ENCODE measurements at places on chromosomes 6 and 20.
A peak's percentile ranks its signal among the peaks of the same experiment; 100 is the strongest.

GRCh38 chr20:60298647-60299046 is 340.4 kb downstream of the CDH26 start:
- peaks cover 7% of the 10 kb centered on the region for H3K4me1 ChIP-seq
- DNase-seq, result no peak
- no peak overlapping the region for H3K27ac ChIP-seq
- no peaks in the 10 kb centered on the region for H3K36me3 ChIP-seq
- H3K4me3 ChIP-seq, result no peak overlapping the region
- H3K27me3 ChIP-seq, result no peaks in the 10 kb centered on the region

GRCh38 chr20:43558412-43559146 is at the start of gene SGK2:
TSS of gene SGK2 (plus strand) at chr20:43559027. CDS start at chr20:43566496, 7,469 bp downstream.
- no peaks in the 10 kb centered on the region for H3K27me3 ChIP-seq
- no peak within 1 kb of the TSS for H3K4me3 ChIP-seq
- no peak within 1 kb of the TSS for H3K27ac ChIP-seq
- H3K4me1 ChIP-seq, result no peaks in the 10 kb centered on the region

GRCh38 chr6:107021446-107022185 is 6.4 kb upstream of the MTRES1 start:
- H3K36me3 ChIP-seq, result no peaks in the 10 kb centered on the region
- H3K27ac ChIP-seq, result no peak overlapping the region
- H3K4me3 ChIP-seq, result no peak overlapping the region
- H3K4me1 ChIP-seq, result no peaks in the 10 kb centered on the region
- no peaks in the 10 kb centered on the region for H3K27me3 ChIP-seq
- no peak for DNase-seq

- DNase-seq, result no peak
- H3K36me3 ChIP-seq, result no peaks in the 10 kb centered on the region
- H3K27me3 ChIP-seq, result peaks cover 4% of the 10 kb centered on the region
Observed at GRCh38 chr6:136333824-136334464, 44.3 kb upstream of the BCLAF1 start.

DNA sequence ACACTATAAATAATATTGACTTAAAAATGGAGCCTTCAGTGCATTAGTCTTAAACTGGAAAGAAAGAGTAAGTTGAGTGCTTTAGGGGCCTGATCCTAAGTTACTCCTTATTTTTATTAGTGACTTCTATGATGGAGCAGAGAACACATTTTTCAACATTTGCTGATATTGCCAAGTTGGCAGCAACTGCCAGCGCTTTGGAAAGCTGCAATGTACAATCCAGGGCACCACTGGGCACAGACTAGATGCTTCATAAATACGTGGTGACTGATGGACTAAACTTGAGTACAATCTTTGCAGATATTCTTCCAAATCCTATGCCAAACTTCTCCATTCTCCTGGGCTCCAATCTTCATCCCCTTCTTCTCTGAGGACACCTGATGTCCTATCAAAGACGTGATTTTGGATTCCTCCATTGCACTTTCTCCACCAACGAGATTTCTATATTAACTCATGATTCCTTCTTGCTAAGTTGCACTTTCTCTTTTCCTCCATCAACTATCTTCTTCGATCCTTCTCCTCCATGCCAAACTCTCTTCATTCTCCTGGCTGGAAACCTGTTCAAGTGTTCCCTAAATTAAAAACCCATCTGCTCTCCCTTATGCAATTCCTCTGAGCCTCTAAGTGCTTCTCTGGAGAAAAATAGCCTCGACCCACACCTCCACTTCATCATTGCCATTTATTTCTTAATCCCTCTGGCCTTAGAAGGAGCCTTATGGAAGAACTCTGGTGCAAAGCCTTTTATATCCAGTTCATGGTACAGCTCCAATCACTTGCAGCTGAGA is 28.5 kb upstream of the PAK5 start:
- H3K27ac ChIP-seq, result no peak overlapping the region
- no peak overlapping the region for H3K4me3 ChIP-seq

GRCh38 chr6:170456886-170457698 is 96.0 kb downstream of the PSMB1 start:
- peaks cover 7% of the 10 kb centered on the region for H3K27me3 ChIP-seq
- no peaks in the 10 kb centered on the region for H3K36me3 ChIP-seq
- peaks cover 26% of the 10 kb centered on the region for H3K4me1 ChIP-seq
- no peak for DNase-seq
- no peak overlapping the region for H3K27ac ChIP-seq

DNA sequence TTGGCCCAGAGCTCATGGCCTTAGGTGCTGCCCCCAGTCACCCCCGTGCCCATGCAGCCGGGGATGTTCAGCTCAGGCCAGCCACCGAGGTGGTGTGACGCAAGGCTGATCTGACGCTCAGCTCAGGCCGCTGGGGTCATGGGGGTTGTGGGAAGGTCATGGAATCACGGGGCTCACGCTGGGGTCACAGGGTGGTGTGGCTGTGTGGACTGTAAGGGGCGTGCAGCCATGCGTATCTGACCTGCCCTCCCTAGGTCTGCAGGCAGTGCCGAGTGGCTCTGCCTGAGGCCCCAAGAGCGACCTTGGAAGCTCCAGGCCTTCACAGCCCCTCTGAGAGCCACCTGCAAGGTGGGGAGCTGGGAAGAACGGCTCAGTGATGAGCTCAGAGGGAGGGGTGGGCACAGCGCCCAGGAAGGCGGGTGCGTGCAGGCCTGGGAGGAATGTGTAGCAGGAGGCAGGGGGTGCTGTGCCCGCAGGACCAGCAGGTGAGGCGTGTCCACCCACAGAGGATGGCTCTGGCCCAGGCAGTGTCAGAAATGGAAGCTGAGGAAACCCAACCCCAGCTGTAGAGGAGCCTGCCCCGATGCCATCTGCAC is 27.8 kb downstream of the CHRNA4 start:
- no peak overlapping the region for H3K27ac ChIP-seq
- no peaks in the 10 kb centered on the region for H3K4me1 ChIP-seq
- no peak overlapping the region for H3K4me3 ChIP-seq
- DNase-seq, result no peak
- no peaks in the 10 kb centered on the region for H3K36me3 ChIP-seq

- DNase-seq, result no peak
- H3K4me3 ChIP-seq, result no peak overlapping the region
- H3K27ac ChIP-seq, result no peak overlapping the region
Observed at GRCh38 chr6:107917451-107918375, 40.3 kb downstream of the SEC63 start.

- no peaks in the 10 kb centered on the region for H3K36me3 ChIP-seq
- no peaks in the 10 kb centered on the region for H3K4me1 ChIP-seq
- H3K27ac ChIP-seq, result no peak overlapping the region
- no peaks in the 10 kb centered on the region for H3K27me3 ChIP-seq
- no peak overlapping the region for H3K4me3 ChIP-seq
Observed at GRCh38 chr6:64539917-64540316, 904.3 kb downstream of the PHF3 start.

DNA sequence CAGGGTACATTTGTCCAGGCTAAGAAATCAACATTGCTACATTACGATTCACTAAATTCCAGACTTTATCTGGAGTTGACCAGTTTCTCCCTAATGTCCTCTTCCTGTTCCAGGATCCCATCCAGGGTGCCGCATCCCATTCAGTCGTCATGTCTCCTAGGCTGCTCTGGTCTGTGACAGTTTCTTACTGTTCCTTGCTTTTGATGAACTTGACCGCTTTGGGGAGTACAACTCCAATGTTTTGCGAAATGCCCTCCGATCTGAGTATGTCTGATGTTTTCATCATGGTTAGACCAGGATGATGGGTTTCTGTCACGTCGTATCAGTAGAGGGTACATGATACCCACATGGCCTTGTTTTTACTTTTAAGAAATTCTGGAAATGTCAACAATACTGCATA is 62.2 kb downstream of the CTCFL start:
- H3K36me3 ChIP-seq, result no peaks in the 10 kb centered on the region
- H3K4me3 ChIP-seq, result no peak overlapping the region
- DNase-seq, result no peak
- H3K27ac ChIP-seq, result peak overlapping the region; percentile 46
- H3K27me3 ChIP-seq, result no peaks in the 10 kb centered on the region

DNA sequence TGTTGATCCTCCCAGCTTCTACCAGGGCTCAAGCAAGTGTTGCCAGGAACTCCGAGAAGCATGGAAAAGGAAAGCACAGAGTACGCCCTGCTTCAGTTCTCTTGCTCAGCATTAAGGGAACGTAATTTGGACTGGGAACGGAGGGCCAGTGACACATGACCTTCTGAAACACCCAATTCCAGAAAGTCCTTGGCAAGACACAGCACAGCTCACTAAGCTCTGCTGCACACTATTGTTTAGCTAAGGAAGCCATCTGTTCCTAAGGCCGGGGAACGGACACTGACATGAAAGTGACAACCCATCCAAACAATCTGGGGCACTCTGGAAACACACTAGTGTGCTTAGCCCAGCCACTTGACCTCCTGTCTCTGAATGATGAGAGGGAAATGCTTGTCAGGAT is 56.9 kb upstream of the NXT1 start:
- H3K27me3 ChIP-seq, result peaks cover 6% of the 10 kb centered on the region
- no peaks in the 10 kb centered on the region for H3K36me3 ChIP-seq
- peaks cover 2% of the 10 kb centered on the region for H3K4me1 ChIP-seq

GRCh38 chr6:135168766-135169165 is 12.3 kb upstream of the MYB start:
- no peak for DNase-seq
- H3K4me1 ChIP-seq, result peaks cover 3% of the 10 kb centered on the region
- H3K27me3 ChIP-seq, result no peaks in the 10 kb centered on the region

GRCh38 chr6:154611241-154611640 is 100.8 kb upstream of the CNKSR3 start:
- no peaks in the 10 kb centered on the region for H3K27me3 ChIP-seq
- no peak overlapping the region for H3K27ac ChIP-seq
- peaks cover 3% of the 10 kb centered on the region for H3K4me1 ChIP-seq
- DNase-seq, result no peak
- no peak overlapping the region for H3K4me3 ChIP-seq
- H3K36me3 ChIP-seq, result no peaks in the 10 kb centered on the region

DNA sequence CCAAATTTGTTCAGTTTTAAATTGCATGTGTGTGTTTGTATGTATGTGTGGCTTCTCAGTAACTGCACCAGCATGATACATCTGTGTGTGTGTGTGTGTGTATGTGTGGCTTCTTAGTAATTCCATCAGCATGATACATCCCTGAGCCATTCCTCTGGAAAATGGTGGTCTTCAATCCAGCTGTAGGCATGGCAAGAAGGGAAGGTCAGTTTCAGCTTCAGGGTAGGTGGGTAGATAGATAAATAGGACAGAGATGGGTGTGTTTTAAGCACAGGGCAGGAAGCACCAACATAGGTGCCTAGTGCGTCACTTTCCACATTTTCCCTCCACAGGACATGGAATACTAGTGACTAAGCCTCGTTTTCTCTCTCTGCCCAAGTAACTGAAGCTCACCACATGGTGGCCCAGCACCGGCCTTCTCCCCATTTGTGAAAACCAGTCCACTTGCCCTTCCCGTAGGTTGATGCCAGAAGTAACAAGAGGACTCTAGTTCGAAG is 82.9 kb downstream of the RPP40 start:
- DNase-seq, result no peak
- H3K27me3 ChIP-seq, result no peaks in the 10 kb centered on the region
- no peaks in the 10 kb centered on the region for H3K36me3 ChIP-seq
- H3K4me3 ChIP-seq, result no peak overlapping the region
- H3K27ac ChIP-seq, result no peak overlapping the region

GRCh38 chr6:6595952-6596351 is 7.4 kb downstream of the LY86 start:
- peaks cover 34% of the 10 kb centered on the region for H3K4me1 ChIP-seq
- DNase-seq, result no peak
- no peaks in the 10 kb centered on the region for H3K36me3 ChIP-seq
- H3K27me3 ChIP-seq, result no peaks in the 10 kb centered on the region
- peak overlapping the region; percentile 63 for H3K27ac ChIP-seq

All from naive thymus-derived CD8-positive, alpha-beta T cell (primary cell).